ENCODE measurements at places on chromosomes 7 and 10.
A peak's percentile ranks its signal among the peaks of the same experiment; 100 is the strongest.

DNA sequence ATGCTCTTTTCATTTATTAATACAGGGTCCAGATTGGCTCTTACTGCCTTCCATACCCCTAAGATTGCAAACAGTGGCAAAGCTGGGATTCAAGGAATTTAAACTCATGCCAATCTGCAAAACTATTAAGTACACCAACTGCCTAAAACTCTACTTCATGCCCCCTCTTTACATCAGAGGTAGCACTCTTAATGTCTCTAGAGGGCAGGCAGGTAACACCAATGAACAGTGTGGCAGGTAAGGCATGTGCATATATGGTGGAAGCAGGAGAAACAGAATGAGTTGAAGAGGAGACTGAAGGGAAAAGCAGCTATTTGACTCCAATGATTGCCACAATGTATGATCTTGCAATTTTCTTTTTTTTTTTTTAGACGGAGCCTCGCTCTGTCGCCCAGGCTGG, 156.7 kb downstream of the BTAF1 start:
- no peak for DNase-seq

GRCh38 chr7:86833360-86833759, 189.7 kb downstream of the GRM3 start:
- DNase-seq, result no peak

DNA sequence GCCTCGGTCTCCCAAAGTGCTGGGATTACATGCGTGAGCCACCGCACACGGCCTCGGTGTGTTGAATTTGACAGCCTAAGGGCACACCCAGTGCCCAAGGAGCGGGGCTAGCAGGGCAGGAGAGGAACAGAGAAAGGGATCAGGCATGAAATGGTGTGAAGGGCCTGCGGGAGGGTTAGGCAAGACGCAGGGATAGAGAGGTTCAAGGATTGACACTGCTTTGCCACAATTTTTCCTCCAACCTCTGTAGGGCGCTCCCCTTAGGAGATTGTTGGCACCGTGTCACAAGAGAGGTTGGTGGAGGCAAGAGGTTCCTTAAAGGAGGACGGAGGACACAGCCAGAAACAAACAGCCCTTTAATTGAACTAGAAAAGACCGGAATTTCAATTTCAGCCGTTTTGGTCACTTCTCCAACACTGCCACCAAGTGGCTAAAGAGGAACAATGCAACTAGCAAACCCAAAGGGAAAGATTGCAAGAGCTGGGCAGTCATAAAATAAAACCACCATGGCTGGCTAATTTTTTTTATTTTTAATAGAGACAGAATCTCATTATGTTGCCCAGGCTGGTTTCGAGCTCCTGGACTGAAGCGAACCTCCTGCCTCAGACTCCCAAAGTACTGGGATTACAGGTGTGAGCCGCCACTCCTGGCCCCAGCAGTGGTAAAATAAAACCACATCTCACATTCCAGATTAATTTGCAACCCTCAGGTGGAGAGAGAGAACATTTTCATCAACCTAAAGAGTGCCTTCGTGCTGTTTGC, 6.9 kb upstream of the CREB3L2 start:
- DNase-seq, result no peak

GRCh38 chr10:60753152-60753551, 25.1 kb upstream of the CDK1 start:
- DNase-seq, result no peak

DNA sequence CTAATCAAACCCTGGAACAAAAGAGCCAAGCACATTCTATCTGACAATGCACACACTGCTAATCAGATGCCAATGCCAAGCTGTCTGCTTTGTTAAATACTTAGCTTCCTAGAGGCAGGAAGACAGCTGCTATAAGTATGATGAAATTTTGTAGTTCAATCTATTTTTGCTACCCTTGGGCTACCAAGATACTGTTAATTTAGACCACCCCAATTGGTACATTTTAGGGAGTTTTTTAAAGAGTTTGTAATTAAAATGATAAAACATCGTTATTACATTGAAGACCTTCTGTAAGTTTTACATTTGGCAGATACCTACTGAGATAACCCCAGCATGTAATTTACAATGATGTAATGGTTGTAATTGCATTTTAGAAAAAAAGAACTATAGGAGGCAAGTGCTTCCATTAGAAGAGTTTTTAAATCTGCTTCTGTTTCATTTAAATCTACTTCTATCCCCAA, 268.5 kb downstream of the ADK start:
- no peak for DNase-seq

DNA sequence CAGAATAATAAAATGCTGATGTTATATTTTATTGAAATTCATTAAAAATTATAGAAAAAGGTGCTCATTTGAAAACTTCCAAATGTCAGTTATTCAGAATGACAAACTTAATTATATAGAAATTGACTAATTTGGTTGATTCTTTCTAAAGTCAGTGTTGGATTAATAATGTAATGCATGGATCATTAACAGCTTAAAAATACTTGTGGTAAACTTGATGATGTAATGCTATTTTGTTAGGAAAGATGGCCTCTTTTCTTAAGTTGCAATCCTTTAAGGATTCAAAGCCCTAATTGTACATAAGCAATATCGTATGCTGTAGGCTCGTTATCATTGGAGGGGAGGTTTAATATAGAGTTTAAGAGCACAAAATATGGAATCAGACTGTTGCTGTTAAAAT, 141.2 kb downstream of the ZEB1 start:
- DNase-seq, result no peak

GRCh38 chr10:11345224-11346054, 266.0 kb downstream of the USP6NL start:
- no peak for DNase-seq

DNA sequence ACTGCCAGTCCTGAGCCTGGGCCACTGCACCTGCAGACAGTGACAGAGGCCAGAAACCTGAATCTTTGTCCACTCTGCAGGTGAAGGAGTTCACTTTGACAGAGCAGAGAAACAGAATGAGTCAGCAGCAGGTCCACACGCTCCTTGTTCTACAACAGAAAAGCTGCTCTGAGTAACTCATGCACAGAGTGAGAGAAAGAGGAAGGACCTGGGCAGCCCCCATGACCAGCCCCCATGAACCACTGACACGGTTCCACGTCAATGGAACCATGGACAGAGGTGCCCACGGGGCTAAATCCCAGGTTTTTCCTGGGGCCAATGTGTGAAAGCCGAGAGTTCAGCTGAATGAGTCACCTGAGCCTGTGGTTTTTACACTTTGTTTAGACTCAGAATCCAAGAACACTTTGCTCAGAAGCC, 40.8 kb upstream of the CTBP2 start:
- no peak for DNase-seq

- DNase-seq, result no peak
Observed at GRCh38 chr7:95609277-95609971, 13.1 kb upstream of the PDK4 start.

GRCh38 chr10:79149662-79150443, 81.1 kb downstream of the ZMIZ1 start:
- peak; percentile 50 for DNase-seq

DNA sequence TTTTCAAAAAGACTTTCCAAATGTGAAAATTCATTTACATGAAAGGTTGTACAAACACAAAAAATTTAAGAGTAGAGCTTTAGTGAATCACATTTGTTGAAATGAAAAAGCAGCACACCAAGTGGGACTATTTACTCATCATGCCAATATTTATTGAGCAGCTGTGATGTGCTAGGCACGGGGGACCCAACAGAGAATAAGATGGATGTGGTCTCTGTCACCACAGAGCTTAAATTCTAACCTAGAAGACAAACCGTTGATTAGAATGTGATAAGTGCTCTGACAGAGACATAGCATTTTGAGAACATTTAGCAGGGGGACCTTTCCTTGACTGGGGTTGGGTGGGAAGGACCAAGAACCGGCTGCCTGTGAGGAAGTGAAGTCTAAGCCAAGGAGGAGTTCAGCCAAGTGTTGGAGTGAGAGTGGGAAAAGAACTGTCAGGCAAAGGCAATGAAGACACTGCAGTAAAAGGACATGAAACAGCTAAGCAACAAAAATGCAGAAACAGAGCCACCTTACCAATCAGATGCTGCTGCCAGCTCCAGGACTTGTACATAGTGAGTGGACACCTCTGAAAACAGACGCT, 19.1 kb downstream of the ADAM12 start:
- no peak for DNase-seq

- DNase-seq, result no peak
Observed at GRCh38 chr7:50095634-50096033, 2.6 kb upstream of the ZPBP start.

GRCh38 chr7:30877015-30877769, 34.5 kb upstream of the AQP1 start:
- no peak for DNase-seq

DNA sequence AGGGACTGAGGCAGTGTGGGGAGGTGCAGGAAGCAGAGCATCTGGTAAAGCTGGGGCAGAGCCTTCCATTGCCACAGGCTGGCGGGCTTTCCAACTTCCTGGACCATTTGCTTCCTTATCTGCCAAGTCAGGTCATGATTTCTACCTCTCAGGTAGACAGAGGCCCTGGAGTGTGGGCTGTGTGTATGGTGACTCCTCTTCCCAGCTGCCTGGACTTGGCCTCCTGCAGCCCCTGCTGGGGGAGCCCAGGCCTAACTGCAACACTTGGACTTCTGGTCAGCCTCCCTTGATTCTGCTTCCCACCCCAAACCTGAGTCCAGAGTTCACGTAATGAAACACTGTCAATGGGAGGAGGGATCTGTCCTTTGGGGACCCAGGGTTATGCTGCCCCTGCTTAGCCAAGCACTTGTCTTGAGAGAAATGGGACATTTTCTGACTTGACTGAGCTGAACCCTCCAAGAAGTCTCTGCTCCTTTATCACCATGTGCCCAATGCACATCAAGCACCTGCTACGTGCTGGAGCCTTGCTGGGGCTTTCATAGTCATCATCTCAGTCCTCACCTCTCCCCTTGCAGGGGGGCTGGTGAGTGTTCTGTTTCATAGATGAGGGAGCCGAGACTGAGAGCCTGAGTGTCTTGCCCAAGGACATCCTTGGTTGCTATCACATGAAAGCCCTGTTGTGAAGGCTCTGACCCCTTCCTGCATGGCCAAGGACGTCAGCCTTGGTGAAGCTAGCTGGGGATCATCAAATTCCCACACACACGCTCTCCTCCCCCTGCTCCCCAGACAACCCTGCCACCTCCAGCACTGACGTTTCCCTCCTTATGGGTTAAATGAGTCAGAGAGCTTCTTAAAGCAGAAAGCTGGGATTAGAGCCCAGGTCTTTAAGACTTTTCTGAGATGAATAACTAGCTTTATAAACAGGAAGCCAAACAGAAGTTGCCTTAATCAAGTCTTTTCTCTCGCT, 3.4 kb downstream of the CLEC2L start:
- no peak for DNase-seq

DNA sequence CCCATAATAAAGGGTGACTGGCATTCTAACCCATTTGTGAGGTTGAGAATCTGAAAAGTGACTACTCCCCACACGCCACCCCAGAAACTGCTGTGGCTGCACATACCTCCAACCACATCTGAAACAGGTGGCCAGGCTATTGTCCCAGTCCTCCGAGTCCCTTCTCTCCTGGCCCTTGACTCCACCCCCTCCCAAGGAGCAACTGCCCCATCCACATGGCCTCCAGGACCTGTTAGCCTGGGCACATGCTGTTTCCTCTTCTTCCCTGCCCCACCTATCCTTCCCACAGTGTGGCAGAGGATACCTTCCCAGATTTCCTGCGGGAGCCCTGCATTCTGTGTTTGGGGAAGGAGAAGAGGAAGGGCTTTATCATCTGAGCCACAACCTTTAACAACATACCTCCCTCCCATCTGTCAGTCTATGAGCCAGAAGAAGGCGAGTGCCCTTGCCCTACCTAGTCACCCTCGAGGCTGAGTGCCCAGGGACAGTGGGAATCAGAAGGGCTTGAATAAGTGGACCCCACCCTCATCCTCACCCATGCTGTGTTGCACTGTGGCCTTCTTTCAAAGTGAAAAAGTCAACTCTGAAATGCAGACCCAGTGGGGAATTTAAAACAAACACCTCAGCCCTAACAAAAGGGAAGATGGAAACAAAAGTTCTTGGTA, 11.9 kb downstream of the STEAP1B start:
- DNase-seq, result no peak

Data from cortex of kidney (tissue), 1 donor.